ENCODE measurements at places on chromosomes 12 and 14.

GRCh38 chr12:108447168-108447832 lies 67.8 kb upstream of the FICD start:
- DNase-seq = no peak

DNA sequence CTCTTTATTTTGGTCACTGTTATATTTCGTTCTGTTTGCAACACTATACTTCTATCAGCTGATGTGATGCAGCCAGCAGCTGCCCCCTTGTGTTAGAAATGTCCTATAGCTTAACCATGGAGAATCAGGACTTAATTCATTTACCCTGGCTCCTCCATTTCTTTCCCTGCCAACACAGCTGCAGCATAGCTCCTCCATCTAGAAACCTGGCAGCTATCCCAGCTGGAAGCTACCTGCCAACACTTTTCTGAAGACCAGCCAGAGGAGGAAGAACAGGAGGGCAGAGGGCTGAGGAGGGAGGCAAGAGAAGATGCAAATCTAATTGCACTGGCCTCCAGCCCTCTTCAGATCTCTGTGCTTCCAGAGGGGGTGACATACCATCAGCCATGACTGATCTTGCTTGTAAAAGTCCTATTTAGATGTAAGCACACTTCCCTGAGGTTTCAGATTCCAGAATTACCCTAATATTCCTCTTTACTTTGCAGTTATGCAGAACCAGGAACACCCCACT lies 156.8 kb upstream of the TMEM260 start:
- peak; percentile 80 for DNase-seq

DNA sequence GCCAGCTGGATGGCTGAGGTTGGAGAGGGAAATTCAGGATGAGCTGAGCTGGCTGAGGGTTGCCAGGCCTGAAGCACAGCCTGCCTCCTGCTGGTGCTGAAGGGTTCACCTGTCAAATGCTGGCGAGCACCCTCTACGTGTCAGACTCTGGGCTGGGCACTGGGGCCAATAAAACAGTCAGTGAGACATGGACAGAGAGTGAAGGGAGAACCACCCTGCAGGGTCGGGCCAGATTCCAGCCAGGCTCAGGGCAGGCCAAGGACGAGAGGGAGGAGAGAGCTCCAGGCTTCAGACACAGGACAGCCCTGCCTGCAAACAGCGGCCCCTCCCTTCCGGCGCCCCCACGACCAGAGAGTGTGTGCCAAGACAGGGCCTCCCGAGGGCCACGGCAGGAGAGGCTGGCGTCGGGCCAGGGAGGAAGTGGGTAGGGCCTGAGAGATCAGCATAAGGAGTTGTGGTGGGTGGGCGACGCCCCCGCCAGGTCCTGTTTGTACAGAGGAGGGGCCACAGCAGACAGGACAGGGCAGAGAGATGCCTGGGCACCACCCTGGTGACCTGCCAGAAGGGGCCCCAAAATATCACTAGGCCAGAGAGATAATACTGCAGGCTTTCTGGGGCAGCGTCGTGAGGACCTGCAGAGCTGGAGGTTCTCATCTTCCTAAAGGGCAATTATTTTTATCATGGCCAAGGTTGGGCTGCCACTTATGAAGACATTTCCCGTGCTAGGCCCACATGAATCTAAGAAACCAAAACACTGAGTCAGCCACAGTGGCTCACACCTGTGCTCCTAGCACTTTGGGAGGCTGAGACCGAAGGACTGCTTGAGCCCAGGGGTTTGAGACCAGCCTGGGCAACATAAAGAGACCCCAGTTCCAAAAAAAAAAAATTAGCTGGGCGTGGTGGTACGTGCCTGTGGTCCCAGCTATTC lies 73.1 kb upstream of the GPR68 start:
- DNase-seq = peak; percentile 98

DNA sequence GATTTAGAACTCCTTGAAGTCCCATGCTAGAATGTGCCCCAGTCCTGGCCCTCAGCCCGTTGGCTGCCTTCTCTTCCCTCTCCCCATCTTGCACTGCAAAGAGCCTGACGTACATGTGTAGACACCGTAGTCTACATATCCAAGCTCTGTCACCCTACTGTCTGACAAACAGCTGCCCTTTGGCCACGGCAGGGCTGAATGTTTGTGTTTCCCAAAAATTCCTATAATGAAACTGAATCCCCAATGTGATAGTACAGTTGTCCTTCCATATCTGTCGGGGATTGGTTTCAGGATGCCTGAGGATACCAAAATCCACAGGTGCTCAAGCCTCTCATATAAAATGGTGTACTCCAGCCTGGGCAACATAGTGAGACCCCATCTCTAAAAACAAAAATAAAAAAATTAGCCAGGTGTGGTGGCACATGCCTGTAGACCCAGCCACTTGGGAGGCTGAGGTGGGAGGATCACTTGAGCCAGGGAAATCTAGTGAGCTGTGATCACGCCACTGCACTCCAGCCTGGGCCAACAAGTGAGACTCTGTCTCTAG lies 12.3 kb upstream of the TFCP2 start:
- no peak for DNase-seq

DNA sequence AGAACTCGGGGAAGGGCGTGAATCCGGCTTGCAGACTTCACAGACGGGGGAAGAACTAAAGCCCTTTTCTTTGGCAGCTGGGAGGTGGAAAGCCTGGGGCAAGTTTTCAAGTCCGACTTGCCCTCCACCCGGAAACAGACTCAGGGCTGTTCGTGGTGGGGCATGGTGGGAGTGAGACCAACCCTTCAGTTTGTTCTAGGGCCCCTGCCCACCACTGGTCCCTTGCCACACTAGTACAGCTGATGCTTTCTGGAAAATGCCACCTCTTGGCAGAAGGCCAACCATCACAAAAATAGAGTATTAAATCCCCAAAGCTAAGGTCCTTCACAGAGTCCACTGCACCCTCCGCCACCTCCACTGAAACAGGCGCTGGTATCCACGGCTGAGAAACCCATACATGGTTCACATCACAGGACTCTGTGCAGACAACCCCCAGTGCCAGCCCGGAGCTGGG lies 50.4 kb upstream of the DDX11 start:
- no peak for DNase-seq

All from hematopoietic multipotent progenitor cell treated with erythropoietin and hydrocortisone succinate and interleukin-3 and kit ligand, for 4 days (in vitro differentiated cells).